ENCODE measurements at places on chromosomes 1 and 21.

- DNase-seq = no peak
Measured at GRCh38 chr1:223665592-223666312, at the start of gene CAPN8. CAPN8 (minus strand) TSS chr1:223665701; CDS start chr1:223665646, 55 bp downstream.

DNA sequence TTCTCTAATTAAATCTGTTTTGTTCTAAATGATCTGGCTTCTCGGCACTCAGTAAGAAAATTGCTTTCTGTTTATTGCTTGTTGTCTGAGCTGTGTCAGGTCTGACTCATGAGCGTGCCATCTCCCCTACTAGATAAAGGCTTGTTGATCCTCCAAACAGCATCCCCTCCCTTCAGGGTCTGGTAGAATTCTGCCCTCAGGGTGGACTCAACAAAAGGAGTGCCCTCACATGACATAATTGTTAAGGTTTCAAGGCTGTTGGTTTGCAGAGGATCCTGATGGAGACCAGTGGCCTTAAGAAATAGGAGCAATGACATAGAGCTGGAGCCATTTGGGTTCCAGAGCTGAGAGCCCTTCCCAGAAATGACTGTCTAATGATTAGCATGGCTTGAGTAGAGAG, 36.0 kb upstream of the ATP2B4 start:
- no peak for DNase-seq

- no peak for DNase-seq
Measured at GRCh38 chr1:26831546-26832248, 5.2 kb downstream of the ZDHHC18 start.

- no peak for DNase-seq
Measured at GRCh38 chr21:21458124-21458631, 460.0 kb downstream of the NCAM2 start.

DNA sequence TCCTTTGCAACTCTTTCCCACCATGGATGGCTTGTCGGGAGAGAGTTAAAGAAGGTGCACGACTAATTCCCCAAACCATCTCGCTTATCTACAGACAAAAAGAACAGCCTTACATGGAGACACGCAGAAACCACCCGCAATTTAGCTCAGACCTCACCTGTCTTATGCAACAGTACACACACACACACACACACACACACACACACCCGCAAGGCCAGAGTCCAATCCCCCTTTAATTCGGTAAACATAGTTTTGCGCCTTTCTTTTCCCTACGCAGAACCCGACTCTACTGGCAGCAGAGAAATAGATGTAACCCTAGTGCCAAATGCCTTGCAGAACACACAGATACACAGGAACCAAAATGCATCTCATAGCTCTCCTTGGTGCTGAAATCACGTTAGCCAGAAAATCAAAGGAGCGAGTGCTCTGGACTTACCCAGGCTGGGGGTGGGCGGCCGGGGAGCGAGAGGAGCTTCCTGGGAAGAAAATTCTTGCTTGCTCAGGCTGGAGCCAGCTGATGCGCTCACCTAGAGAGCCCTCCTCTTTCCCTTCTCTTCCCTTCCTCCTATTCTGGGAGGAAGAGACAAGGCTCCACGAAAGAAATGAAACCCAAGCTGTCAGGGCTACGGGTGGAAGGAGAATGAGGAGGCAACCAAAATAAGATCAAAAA, 470 bp downstream of the TNR start:
- DNase-seq = no peak

DNA sequence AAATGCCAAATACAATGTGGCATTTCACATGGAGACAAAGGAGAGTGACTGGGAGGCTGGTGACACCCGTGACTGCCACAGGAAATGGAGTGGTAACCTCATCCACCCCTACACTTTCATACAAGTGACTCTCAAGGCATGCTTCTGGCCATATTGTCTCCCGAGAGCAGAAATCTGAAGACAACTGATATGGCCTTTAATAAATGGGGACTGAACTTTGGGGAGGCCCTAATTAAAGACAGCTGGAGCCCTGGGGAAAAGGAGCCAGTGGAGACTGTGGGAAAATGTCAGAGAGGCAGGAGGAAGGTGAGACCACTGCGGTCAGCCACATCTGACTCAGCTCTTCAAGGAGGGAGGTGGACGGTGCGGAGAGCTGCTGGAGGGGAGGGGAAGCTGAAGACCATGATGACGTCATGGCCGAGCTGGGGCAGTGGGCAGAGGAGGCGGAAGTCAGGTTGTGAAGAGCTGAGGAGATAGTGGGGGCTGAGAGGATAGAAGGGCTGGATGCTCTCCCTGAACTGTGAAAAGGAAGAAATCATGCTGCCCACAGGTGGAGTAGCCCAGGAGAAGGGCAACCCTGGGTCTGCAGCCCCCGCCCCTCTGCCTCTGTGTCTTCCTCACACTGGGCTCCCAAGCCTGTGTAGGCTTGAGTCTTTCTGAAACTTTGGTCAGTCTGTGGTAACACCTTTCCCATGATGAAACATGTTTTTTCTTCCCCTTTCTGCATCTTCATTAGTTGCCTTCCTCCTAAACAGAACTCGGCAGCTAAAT, 14.0 kb upstream of the NCF2 start:
- no peak for DNase-seq

DNA sequence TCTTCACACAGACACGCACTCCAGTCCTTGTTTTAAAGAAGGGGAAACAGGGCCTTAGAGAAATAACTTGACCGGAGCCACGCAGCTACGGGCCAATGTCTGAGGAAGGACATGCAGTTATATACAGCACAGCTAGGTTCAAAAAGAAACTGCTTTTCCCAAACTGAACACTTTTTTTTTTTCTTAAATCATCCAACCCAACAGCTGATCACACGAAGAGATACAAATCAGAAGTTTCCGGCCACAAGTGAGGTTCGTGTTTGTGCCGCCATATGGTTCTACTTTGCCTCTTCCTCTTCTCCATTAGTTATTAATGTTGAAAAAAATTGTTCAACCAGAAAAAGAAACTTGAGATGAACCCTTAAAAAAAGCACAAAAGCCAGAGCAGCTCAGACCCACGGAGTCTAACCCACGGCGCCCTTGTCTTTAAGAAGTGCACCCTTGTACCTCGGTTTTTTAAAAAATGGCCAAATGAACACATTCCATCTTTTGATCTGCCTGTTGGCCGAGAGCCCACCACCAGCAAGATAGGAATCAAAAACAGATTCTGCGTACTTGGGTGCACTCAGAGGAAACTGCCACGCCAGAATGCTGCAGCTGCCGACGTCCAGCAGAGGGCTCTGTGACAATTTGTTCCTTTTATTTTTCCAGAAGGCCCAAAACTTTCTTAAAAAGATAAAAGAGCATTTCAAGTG, 78.9 kb downstream of the SLC66A1 start:
- peak; percentile 31 for DNase-seq

DNA sequence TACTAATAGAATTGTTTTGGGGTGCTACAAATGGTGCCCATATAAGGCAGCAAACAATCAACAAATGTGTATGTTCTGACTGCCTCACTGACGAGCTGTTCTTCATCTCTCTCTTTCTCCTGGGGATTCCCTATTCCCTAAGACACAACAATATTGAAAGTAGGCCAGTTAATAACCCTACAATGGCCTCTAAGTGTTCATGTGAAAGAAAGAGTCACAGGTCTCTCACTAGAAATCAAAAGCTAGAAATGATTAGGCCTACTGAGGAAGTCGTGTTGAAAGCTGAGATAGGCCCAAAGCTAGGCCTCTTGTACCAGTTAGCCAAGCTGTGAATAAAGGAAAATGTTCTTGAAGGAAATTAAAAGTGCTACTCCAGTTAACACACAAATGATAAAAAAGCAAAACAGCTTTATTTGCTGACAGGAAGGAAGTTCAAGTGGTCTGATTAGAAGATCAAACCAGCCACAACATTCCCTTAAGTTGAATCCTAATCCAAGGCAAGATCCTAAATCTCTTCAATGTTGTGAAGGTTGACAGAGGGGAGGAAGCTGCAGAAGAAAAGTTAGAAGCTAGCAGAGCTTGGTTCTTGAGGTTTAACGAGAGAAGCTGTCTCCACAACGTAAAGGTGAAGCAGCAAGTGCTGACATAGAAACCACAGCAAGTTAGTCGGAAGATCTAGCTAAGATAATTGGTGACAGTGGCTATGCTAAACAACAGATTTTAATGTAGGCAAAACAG, 26.3 kb downstream of the ATP2B4 start:
- DNase-seq = no peak

GRCh38 chr1:111961016-111961415, 28.5 kb downstream of the KCND3 start:
- DNase-seq = no peak

DNA sequence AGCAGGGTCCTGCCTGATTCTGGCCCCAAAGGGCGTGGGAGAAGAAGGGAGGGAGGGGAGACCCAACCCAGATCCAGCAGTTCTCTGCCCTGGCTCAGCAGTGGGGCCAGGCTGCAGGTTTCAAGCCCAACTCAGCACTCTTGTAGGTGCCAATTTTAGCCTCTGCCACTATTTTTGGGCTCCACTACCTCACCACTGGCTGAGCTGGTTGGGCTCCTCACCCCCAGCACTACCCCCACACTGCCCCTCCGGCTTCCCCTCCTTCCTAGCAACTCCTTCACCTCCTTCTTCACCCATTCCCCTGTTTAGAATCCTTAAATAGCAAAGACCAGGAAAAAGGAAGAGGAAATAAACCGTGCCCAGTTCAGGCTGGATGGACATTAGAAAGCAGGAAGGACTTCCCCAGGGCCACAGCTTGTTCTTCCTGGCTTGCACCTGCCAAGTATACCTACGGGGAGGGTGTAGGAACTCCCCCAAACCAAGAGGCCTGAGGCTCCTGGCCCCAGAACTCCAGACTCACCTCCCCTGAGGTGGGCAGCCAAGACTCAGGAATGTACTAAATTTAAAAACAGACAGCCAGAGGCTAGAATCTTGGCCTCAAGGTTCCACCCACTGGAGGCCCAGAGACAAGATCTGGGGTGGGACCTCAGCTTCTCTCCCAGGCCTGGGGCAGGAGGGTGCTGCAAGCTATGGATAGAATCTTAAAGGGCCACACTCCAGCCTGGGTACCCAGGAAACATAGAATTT, 1.4 kb upstream of the ARHGEF2 start:
- DNase-seq = no peak

- no peak for DNase-seq
Measured at GRCh38 chr1:218480137-218480536, 135.0 kb downstream of the TGFB2 start.

- no peak for DNase-seq
Measured at GRCh38 chr1:205188098-205188497, 23.4 kb downstream of the DSTYK start.

- no peak for DNase-seq
Measured at GRCh38 chr1:99227056-99227897, 37.0 kb upstream of the PLPPR4 start.

- DNase-seq = no peak
Measured at GRCh38 chr1:118481126-118481525, 296.1 kb upstream of the SPAG17 start.

DNA sequence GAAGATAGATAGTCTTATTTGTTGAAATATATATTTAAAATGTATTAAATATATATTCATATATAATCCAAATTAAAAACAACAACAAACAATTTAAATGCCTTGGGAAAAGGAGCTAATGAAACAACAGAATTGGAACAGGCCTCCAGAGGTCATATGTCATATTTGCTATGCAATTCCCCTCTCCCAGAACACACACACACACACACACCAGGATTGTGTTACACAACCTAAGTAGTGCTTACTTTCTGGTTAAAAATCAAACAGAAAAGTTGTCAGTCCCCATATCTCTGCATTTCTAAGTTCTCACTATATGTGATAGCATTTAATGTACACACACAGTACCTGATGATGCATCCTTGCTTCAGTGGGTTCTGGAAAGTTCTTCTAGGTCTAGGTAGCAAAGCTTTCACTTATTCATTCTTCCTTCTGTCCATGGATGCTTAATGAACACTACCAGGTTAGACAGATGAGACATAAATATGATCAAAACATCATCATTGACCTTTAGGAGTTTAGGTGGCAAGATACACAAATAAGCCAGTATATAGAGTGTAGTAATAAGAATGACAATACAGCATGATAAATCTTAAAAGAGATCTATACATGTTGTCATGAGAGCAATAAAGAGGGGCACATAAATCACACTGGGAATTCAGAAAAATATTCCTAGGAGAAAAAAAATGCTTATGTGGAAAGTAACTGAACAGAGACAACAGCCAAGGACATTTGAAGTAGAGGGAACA, 662.8 kb downstream of the PTPRC start:
- no peak for DNase-seq

All from activated CD4-positive, alpha-beta T cell treated with anti-CD3 and anti-CD28 coated beads for 24 hours (primary cell).